HuH-7 (cell line): ENCODE measurements at places on chromosomes 2 and 18.

DNA sequence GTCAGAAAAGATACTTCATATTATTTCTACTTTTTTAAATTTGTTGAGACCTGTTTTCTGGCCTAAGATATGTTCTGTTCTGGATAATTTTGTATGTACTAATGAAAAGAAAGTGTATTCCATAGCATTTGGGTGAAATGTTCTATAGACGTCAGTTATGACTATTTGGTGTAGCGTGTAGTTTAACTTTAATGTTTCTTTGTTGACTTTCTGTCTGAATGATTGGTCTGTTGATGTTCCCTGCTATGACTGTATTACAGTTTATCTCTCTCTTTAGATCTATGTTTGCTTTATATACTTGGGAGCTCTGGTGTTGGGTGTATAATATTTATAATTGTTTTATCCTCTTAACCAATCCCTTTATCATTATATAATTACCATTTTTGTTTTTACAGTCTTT, 352.4 kb downstream of the PTPRM start:
- no peak for DNase-seq

DNA sequence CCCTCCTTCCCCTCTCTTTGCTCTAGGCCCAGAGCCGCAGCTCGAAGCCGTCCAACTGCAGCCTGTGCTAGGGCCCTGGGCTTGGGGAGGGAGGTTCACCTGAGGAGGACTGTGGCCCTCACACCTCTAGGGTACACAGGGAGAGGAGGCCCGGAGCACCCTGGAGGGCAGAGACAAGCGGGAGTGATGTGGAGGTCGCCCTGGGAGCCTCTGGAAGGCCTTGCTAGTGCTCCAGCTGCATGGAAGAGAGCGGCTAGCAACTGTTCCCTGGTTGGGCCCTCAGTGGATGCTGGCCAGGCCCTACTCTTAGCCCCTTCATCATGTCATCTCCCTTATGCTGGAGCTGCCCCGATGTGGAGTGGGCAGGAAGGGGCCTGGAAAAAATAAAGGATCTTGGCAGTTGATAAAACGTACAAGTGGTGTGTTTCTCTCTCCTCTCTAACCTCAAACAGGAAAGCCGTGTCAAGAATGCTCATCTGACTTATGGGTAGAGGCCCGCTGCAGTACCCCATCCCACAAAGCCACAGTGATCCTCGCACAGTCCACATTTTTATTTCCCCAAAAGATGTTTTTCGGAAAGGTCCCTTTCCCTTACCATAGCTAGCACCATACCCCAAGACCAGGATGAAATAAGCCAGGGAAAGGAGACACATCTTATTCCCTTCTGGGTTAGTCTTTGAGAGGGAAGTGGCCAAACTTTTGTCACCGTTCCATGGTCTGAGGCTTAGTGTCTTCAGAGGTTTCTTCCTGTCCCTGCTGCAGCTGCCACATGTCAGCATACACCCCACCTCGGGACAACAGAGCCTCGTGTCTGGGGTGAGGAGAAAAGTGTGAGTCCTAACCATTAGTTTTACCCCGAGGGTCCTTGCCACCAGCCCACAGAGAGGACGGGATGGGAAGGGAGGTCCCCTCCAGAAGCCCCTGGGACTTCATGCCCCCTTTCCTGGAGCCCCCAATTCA, 2.9 kb downstream of the ZFAND2B start:
- no peak for DNase-seq

DNA sequence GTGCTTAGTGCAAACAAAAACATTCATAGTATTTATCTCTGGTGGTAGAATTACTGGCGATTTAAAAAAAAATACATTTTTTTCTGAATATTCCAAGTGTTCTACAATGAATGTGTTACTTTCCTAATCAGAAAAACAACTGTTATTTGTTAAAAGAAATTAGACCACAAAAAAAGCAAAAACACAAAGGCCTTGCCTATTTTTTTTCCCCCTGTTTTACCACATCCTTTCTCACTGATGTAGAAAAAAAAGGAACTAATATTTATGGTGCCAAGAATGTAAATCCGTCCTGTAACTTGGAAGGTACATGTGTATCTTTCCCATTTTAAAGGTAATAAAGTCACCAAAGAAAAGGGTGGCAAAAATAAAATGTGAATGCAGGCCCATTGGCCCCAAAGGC, 28.4 kb upstream of the MGAT4A start:
- DNase-seq = no peak

DNA sequence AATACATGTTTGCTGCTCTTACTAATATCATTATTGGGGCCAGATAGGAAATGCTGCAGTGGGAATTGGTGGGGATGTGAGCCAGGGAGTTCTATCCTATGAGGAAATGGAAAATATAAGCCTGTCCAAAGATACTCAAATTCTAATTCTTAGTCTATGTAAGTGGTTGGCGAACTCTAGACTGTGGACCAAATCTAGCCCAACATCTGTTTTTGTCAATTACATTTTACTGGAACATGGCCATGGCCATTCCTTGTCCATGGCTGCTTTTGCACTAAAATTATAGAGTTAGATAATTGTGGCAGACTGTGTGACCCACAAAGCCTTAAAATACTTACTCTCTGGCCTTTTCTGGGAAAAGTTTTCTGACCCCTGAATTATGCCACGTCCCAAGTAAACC, 113.3 kb downstream of the MGAT5 start:
- DNase-seq = no peak

GRCh38 chr2:203200866-203201265, 38.0 kb upstream of the CYP20A1 start:
- DNase-seq = no peak

DNA sequence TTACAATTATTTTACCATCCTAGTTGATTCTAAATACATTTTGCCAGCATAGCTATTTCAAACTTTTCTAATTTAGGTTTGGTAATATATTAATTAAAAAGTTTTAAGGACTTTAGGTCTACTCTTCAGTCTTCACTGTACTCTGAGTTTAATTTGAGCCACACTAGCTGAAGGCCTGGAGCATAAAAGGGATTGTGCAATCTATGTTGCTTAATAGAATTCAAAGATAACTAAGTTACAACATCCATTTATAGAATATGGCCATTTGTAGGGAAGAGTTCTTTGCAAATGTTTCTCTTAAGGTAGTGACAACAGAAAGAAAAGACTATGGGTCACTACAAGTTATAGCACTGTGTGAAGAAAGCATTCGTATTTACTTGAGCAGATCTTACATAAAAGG, 702.2 kb upstream of the NRXN1 start:
- peak; percentile 15 for DNase-seq

DNA sequence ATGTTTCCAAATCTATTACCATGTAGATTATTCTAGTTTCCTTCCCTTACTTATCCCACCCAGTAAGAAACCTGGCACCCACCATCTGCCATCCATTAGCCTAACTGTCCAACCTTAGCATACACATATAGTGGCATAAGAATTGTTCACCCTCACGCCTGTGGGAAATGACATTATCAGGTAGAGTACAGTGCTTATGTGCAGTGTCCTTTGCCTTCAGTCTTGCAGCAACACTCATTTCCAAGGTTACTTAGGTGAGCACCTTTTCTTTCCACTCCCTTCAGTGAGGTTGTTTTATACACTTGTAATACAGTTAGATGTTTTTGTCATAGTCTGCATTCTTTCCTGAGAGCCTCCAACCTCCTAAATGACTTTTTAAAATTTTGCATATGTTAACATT, 18.1 kb downstream of the AQP12B start:
- DNase-seq = no peak

- no peak for DNase-seq
Measured at GRCh38 chr2:30366199-30366691, 80.8 kb upstream of the LCLAT1 start.

- DNase-seq = no peak
Measured at GRCh38 chr2:238820916-238821315, 27.0 kb upstream of the TWIST2 start.

GRCh38 chr2:20583425-20583881, 67.4 kb downstream of the HS1BP3 start:
- no peak for DNase-seq

DNA sequence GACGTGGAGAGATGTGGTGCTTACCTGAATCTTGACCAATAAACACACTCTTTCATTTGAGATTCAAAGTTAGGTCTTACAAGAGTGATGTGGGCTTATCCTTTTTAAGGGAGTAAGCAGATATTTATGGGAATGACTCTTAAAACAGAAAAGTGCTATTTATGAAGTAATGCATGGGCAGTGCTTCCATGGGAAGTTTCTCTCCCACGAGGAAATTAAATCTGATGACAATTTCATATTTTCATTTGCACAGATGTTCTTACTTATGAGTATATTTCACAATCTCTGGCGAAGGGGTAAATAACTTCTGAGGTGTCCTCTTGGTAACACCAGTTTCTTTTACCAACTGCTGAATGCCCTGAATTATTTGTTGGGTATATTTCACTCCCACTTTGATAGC, 21.0 kb downstream of the PNPT1 start:
- no peak for DNase-seq

GRCh38 chr2:120744817-120745216, 9.1 kb downstream of the GLI2 start:
- DNase-seq = no peak

DNA sequence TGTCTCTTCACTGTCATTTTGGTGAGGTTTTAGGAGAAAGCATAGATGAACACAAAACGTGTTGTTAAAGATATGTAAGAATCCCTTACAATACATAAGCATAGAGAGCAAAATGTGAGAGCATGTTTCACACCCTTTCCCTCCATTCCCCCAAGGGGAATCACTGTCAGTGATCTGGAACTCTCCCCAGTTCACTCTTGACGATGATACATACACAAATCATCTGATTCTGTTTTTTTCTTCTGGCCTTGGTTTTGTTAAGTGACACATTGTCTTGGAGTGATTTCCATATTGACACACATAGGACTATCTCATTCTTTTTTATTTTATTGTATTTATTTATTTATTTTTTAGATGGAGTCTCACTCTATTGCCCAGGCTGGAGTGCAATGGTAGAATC, 53.7 kb upstream of the TANC1 start:
- no peak for DNase-seq

DNA sequence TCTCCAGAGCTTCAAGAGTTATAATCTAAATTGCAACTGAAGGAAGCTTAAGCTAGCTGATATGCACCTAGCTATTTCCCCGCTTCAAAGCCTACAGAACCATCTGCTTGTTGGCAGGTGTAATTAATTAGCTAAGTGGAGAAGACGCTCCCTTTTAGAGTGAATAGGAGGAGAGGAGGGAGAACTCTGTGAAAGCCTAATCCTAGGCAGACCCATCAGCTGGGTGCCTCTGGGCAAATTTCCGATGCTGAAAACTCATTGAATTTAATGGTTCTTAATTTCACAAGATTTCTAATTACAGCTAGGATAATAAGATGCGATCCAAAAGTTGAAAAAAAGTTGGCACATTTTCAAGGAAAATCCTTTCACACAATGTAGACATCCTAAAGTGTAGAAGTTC, 735.9 kb downstream of the ERBB4 start:
- DNase-seq = no peak

DNA sequence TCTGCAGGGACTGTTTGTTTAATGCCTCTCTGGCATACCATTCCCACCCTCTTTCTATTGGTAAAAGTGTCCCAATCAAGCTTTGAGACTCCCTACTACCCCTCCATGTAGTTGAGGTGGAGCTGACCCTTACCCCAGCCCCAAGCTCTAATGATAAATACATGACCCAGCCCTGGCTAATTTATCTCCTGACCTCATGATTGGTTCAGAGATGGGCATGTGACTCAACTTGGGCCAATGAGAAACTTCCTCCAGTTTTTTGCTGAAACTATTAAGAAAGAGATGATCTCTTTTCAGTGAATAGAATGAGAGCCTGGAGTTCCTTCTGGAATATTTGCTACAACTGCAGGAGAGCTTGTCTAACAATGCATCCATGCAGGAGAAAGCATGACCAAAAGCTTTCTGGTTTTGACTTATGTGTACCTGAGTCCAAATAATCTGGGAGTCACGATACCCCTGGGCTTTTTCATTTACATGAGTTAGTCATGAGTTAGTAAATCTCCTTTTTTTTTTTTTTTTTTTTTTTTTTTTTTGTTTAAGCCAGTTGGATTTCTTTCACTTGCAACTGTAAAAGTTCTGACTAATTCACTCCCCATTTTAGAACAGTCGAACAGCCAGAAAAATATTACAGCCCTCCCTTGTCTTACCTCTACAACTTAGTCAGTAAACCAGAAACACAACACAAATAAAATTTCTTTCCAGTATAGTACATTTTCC, 66.5 kb upstream of the TLK1 start:
- DNase-seq = no peak

- no peak for DNase-seq
Measured at GRCh38 chr2:134039912-134040581, 213.8 kb upstream of the MGAT5 start.

GRCh38 chr2:85264471-85264870, 63.3 kb downstream of the TGOLN2 start:
- no peak for DNase-seq

DNA sequence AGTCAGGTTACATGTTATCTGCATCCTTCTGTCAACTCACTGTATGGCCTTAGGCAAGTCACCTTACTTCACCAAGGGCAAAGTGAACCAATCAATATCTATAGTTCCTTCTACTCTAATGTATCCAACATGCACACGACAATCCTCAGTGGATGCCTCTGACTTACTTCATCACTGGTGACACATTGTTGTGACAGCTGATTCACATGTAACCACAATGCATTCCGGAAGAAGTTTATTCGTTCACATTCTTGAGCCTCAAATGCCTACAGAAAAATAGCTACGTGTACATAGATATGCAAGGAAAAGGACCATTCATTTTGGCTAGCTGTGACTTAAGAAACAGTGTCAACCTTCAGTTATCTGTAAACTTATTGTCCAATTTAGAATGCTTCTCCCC, 26.3 kb upstream of the EPG5 start:
- no peak for DNase-seq

DNA sequence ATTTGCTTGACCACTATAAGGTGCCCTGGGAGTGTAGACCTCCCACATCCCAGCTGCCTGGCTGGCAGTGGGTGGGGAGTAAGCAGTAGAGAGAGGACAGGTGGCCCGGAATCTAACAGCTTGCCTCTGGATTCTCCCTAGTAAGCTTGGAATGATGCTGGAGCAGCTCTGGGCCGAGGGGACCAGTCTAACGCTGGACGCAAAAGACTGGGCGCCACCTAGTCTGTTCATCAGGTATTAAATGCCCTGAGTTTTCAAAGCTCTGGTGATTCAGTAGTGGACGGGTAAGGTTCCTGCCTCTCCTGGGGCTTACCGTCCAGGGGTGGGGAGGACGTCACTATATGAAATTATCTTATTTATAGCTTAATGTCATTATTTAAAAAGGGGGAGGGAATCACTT, 648 bp upstream of the LYPD6B start:
- DNase-seq = peak; percentile 83

- no peak for DNase-seq
Measured at GRCh38 chr18:4077721-4078120, 377.4 kb downstream of the DLGAP1 start.

GRCh38 chr2:222950638-222951285, 89.9 kb downstream of the ACSL3 start:
- no peak for DNase-seq

DNA sequence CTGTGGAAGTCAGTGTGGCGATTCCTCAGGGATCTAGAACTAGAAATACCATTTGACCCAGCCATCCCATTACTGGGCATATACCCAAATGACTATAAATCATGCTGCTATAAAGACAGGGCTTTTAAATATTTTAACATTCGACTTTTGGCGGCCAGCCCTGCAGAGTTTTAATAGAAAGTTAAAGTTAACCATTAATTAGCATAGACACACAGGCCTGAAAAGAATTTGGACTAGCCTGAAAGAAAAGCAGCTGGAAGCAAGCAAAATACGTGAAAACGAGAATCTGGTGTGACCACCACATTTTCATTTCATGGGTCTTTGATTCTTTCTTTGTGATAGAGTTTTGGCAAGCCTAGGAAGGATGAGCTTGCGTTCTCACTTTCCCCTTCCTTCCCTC, 184.0 kb downstream of the SCG2 start:
- no peak for DNase-seq

- DNase-seq = no peak
Measured at GRCh38 chr2:239973386-239973785, 51.8 kb downstream of the NDUFA10 start.
